Suppressor macrophage (primary cell): ENCODE measurements at places on chromosomes 7 and 10.

DNA sequence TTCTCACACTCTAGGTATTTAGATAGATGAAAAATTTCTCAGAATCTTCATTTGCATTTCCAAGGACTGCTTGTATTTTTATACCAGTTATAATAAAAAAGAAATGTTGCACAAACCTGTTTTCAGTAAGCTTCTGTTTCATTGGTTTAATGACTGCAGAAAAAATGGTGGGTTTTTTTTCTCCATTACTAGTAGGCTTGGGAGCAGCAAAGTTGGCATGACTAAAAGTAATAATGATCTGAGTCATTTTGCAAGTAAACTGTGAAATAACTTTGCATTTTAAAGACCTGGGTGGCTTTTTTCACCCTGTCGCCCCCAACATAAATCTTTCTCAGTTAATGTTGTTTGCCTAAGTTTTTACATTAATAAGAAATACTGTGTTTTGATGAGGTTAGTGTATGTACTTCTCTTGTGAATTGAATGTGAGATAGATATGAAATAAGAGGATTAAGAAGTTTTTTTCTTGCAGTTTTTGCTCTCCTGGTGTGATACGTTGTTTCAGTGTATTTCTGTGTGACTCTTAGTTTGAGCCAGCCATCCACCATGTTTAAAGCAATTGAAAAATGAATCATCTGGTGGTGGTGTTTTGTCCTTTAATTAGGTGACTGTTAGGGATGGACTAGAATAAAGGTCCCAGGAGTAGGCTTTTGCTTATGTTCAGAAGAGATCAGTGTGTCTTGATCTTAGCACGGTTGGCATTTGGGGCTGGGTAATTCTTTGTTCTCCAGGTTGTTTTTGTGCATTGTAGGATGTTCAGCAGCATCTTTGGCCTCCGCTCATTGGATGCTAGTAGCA lies 1.8 kb downstream of the GNAI1 start:
- peak; percentile 5 for DNase-seq

GRCh38 chr7:25854608-25855497 lies 297.1 kb upstream of the NFE2L3 start:
- DNase-seq: peak; percentile 61

DNA sequence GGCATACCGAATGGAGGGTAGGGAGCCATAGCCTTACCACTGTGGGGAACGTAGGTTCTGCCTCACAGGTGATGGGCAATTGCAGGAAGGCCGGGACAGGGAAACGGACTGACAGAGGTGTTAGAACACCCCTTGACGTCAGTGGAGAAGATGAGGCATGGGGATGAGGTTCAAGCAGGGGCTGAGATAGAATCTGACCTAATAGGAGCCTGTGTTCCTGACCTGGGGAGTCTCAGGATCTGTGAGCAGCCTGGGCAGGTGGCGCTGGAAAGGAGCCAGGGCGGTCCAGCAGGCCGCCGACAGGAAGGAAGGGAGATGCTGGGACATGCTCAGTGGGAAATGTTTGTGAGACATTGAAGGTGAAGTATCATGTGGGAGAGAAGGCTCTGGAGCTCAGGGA lies 109.4 kb downstream of the WDFY4 start:
- no peak for DNase-seq

GRCh38 chr10:88082806-88083596 lies 219.6 kb downstream of the PTEN start:
- DNase-seq: peak; percentile 40

DNA sequence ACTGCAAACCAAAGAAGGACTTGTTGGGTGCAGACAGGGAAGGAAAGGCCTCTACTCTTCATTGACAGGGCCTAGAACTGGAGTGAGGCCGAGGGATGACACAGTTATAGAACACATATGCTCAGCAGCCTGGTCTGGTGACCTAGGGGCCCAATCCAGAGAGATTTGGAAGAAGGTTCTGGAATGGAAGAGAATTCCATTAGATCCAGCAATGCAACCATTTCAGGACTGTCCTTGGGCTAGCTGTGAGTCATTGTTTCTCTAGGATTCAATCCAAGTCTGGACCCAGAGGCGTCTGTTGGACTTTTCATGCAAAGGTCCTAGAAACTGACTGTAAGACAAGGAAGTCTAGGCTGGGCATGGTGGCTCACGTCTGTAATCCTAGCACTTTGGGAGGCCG lies 59.2 kb downstream of the WIPF3 start:
- DNase-seq: no peak

DNA sequence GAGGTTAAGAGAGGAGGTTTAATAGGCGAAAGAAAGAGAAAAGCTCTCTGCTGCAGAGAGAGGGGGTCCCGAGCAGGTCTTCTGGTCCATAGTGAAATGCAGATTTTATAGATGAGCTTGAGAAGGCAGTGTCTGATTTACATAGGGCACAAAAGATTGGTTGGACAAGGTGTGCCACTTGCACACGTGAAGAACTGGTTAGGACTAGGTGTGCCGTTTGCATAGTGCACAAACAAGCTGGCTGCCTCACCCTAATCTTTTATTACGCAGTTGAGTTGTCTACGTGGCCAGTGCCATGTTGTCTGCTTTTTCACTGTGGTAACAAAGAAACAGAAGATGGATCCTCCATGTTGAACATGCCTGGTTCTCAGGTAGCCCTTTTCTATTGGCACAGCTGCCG lies 82.6 kb downstream of the AMPH start:
- DNase-seq: no peak

DNA sequence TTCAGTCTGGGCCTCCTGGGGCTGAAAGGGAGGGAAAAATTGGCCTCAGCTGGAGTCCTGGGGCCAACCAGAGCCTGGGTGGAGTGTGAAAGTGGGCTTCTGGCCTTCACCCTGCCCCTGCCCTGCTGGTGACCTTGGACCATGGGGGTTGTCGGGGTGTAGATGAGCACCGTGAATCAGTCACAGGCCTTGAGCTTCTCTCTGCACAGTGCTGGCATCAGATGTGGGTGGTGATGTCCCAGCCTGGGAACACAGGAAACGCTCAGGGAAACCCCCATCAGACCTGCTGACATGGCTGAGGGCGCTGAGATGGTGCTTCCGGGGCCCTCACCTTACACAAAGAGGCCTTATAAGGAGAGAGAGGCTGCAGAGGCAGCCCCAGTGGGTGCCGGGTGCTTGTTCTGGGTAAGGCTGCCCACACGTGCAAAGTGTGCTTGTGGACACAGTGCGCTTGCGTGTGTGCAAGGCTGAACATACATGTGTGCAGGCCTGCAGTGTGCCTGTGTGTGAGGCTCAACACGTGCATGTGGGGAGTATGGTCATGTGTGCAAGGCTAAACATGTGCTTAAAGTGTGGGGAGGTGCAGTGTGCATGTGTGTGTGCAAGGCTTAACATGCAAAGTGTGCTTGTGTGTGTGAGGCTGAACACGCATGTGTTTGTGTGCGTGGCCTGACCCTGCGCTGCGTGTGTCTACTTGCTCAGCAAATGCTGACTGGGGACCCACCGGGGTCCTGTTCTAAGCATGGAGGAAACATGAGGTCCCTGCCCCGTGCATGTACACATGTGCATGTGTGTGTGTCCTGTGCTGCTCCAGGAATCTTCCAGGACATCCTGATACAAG lies 6.5 kb downstream of the ARPC1B start:
- peak; percentile 93 for DNase-seq

DNA sequence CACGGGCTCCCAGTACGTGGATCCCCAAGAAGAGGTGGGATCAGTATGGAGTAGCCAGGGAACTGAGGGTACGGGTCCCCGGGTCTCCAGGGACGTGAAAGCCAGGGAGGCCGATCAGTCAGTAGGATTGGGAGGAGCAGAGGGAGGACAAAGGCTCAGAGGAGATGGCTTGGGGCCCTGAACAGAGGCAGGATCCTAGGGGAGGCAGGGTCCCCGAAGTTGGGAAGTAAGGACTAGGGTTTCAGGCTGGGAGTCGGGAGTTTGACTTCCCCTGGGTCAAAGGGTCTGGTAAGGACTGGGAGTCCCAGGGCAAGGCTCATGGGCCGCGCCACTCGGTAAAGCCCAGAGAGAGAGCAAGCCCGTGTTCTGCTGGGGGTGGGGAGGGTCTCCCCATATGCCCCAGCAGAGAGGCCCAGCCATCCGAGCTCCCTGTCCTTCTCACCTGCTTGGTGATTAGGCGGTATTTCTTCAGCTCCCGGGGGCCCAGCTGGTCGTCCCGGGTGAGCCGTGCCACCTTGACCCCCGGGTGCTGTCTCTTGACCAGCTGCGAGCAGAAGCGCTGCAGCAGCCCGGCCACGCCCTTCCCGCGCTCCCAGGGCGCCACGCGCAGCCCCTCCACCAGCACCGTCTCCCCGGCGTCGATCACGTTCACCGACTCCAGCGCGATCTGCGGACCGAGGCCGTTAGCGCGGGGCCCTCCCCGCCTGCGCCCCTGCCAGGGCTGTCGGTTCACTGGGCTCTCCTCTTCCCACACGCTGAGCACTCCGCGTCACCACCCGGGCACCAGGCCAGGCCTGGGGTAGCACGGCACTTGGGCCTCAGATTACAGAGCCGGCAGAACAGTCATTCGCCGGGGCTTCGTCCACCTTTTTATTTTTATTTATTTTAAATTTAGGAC lies 7.0 kb downstream of the NAT16 start:
- DNase-seq: peak; percentile 77

GRCh38 chr7:75740846-75741497 lies 2.2 kb upstream of the HIP1 start:
- DNase-seq: peak; percentile 90

GRCh38 chr10:114391599-114391998 lies 12.7 kb downstream of the AFAP1L2 start:
- DNase-seq: no peak

- no peak for DNase-seq
These were observed 91.4 kb downstream of the IPMK start for GRCh38 chr10:58175990-58176900.

DNA sequence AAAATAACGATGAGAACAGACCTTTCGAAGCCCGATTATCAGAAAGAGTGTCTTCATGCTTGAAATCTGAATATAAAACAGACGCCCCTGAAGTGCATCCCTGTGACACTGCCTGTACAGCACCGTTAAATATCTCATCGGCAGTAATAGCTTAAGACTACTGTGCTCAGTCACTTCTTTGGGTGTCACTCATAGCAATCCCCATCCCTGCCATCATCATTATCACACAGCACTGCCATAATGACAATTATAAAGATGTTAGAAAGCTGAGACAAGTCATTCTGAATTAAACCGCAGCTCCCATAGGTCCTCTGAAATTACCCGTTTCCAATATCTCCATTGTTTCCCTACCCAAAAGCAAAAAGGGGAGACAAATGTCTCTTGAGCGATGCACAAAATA lies 567.7 kb upstream of the C7orf33 start:
- DNase-seq: no peak

DNA sequence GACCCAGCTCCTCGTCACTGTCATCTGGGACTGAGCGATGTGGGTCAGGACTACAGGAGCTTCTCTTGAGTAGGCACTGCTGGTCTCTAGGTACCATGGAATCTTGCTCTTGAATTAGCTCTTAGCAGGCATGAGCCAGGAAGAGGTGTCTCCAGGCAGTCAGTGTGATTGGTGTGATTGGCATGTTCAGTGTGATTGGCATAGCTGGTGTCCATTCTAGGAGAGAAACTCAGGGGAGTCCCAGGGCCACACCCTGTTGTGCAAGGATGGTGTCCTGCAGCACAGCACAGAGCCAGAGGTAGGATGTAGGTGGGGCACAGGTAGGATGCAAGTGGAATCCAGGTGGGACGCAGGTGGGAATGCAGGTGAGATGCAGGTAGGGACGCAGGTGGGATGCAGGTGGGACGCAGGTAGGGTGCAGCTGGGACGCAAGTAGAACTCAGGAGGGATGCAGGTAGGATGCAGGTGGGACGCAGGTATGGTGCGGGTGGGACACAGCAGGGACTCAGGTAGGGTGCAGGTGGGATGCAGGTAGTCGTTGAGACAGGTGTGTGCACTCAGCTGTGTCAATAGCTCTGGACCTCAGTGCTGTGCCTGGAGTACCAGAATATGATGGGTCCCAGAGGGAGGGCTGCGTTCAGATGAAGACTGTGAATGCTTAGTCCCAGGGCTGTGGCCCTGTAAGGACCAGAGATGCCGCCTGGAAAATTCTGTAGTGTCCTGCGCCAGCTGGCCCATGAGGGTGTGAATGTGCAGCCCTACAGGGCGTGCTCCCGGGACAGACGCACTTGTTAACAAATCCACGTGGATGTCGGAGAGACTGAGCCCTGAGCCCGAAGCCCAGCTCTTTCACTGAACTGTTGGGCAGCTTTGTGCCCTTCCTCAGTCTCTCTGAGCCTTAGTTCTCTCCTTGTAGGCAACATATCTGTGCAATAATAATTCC lies 248.2 kb upstream of the PITRM1 start:
- DNase-seq: no peak

DNA sequence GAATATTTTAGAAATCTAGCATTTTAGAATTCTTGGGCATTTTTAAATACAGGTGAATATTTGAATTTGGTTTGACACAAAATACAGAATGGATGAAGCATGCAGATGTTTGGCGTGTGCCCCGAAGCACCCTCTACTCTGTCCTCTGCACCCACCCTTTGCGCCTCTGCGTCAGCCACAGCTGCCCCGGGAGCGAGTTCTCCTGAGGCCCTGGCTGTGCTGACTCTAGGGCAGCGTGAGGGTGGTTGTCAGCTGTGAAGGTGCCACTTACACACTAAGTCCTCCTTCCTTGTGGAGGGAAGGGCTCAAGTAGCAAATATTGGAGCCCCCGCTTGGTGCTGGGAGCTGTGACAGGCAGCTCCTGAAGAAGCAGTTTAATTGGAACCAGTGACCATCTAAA lies 48.4 kb downstream of the DAGLB start:
- no peak for DNase-seq

- no peak for DNase-seq
These were observed 40.0 kb upstream of the INSIG1 start for GRCh38 chr7:155257482-155258225.

- DNase-seq: no peak
These were observed 123.2 kb upstream of the PARD3 start for GRCh38 chr10:34938399-34938670.

DNA sequence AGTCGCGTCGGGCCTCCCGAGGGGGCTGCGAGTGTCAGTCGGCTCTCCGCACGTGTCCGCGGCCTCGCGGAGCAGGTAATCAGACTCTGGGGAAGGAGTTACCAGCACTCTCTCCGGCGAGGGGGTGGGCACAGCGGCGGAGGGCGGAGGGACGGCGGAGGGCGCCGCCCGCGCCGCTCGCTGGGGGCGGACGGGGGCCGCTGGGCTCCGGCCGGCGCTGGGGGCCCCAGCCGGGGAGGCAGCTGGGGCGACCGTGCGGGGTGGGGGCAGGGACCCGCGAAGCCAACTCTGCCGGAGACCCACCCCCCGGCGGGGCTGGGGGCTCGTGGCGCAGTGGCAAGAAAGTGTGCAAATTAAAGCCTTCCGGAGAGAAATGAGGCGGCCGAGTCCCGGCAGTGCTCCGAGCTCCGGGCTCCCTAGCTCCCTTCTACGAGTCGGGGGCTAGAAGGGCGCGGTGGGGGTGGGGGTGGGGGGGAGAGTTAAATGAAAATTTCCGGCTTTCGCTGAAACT lies at the start of gene CDK6:
CDK6 (minus strand) TSS at position 85 of the 511 bp plus-strand sequence. CDS start 3,250 bp downstream, outside the sequence.
- DNase-seq: peak; percentile 64

- no peak for DNase-seq
These were observed 15.9 kb downstream of the VPS41 start for GRCh38 chr7:38893061-38893460.

DNA sequence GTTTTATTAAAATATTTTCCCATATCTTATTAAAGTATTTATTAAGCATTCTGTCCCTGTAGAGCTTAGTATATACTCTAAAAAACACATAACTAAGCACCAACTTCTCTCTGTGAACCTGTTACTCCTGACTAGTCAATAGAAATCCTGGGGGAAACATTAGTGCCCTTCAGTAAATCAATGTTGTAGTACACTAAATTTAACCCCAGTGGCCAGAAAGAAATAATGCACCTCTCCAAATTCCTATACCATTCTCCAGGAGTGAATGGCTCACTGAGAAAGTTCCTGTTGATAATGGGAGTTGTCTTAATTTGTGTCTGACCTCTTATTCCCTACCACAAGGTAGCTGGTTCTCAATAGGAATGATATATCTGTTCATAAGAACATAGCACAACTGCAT lies 188.2 kb downstream of the SEMA3D start:
- no peak for DNase-seq
